Left ventricle myocardium inferior (tissue), 1 donor: ENCODE measurements at places on chromosomes 3 and 15. TPM values are rescaled to one million over a fixed set of nuclear protein-coding genes. Genes with fewer than 3 reads are reported as not detected.

- DNase-seq, result no peak
- no peaks in the 10 kb centered on the region for H3K36me3 ChIP-seq
- no peaks in the 10 kb centered on the region for H3K27me3 ChIP-seq
- H3K4me3 ChIP-seq, result peak overlapping the region; percentile 98
- H3K27ac ChIP-seq, result peak overlapping the region; percentile 98
- peaks cover 34% of the 10 kb centered on the region for H3K4me1 ChIP-seq
Measured at GRCh38 chr3:32500880-32501782, 1.5 kb downstream of the CMTM6 start.

DNA sequence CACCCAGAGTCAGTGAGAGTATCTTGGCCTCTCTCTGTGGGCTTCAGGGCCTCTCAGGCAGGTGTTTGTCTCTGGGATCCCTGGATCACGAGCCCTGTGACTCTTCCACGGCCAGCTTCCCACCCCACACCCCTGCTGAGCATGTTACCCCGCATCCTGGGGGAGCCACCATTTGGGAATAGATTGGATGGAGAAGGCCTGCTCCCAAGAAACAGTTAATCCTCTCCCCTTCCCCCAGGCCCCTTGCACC is 15.5 kb upstream of the SRP14 start:
- H3K27ac ChIP-seq, result no peak overlapping the region
- no peak overlapping the region for H3K4me3 ChIP-seq
- H3K36me3 ChIP-seq, result peaks cover 12% of the 10 kb centered on the region
- peaks cover 43% of the 10 kb centered on the region for H3K4me1 ChIP-seq
- no peak for DNase-seq

- H3K36me3 ChIP-seq, result no peaks in the 10 kb centered on the region
- peaks cover 4% of the 10 kb centered on the region for H3K4me1 ChIP-seq
- no peak for DNase-seq
Measured at GRCh38 chr3:4906107-4906621, 73.1 kb upstream of the BHLHE40 start.

Gene SLC15A2
- 4.6 TPM for total RNA-seq

Gene PRICKLE2
- total RNA-seq, result 8.7 TPM

GRCh38 chr3:177426878-177427495 is 229.7 kb upstream of the TBL1XR1 start:
- no peaks in the 10 kb centered on the region for H3K36me3 ChIP-seq
- H3K4me1 ChIP-seq, result peaks cover 5% of the 10 kb centered on the region
- no peak for DNase-seq
- H3K27ac ChIP-seq, result no peak overlapping the region
- no peaks in the 10 kb centered on the region for H3K27me3 ChIP-seq
- no peak overlapping the region for H3K4me3 ChIP-seq

Gene UQCRC1
- total RNA-seq, result 1,000 TPM

DNA sequence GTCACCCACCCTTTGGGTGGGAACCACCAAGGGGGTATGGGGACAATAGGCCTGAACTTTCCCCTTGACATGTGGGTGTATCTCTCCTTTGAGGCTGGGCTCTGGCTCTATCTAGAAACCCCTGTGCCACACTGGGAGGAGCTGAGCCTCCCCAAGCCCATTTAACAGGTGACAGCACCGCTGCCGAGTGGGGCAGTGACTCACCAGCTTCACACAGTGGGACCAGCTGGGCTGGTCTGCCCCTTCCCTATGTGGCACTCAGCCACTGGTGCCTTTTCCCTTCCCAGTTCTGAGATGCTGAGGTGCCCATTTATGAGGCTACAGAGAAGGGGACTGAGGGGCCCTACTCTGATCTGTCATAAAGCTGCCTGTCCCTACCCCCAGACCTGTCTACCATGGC is 5.1 kb downstream of the PSTPIP1 start:
- no peak overlapping the region for H3K27ac ChIP-seq
- peaks cover 18% of the 10 kb centered on the region for H3K4me1 ChIP-seq
- DNase-seq, result no peak
- H3K27me3 ChIP-seq, result no peaks in the 10 kb centered on the region
- H3K4me3 ChIP-seq, result no peak overlapping the region

- DNase-seq, result no peak
- no peak overlapping the region for H3K27ac ChIP-seq
- peaks cover 69% of the 10 kb centered on the region for H3K36me3 ChIP-seq
- H3K4me3 ChIP-seq, result no peak overlapping the region
- no peaks in the 10 kb centered on the region for H3K27me3 ChIP-seq
Measured at GRCh38 chr15:98941595-98942255, 65.9 kb downstream of the PGPEP1L start.

GRCh38 chr15:65996901-65997300 is 127.6 kb downstream of the RAB11A start:
- H3K4me1 ChIP-seq, result no peaks in the 10 kb centered on the region
- no peak for DNase-seq
- H3K27me3 ChIP-seq, result peaks cover 96% of the 10 kb centered on the region
- no peaks in the 10 kb centered on the region for H3K36me3 ChIP-seq

DNA sequence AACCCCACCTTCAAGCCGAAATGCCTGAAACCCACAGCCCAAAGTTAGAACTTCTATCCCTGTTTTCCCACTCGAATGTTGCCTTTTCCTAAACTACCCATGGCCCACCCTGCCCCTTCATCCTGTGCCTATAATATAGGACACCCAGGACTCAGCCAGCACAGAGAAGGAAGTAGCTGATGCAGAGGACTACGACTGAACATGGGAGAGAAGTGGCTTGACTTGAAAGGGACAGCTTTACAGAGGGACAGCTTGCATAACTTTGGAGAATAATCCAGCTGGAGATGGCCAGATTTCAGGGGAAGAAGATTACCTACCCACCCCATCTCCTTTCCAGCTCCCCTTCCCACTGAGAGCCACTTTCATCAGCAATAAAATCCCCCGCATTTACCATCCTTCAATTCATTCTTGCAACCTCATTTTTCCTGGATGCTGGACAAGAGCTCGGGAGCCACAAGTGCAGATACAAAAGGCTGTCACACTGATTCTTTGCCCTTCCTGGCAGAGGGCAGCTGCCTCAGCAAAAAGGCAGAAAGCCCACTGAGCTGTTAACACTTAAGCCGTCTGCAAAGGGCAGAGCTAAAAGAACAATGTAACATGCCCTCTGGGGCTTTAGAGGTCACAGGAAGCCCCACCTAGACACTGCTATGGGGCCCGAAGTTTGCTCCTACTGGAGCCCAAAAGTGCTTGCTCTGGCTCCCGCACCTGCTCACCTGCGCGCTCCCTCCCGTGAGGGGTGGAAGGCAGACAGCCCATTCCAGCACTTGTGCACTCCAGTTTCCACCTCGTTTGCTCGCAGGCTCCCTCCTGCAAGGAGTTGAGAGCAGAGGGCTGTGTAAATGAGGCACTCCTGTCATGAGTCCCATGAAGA is 224.0 kb downstream of the TBC1D5 start:
- no peaks in the 10 kb centered on the region for H3K36me3 ChIP-seq
- peaks cover 36% of the 10 kb centered on the region for H3K4me1 ChIP-seq
- peak overlapping the region; percentile 13 for H3K4me3 ChIP-seq
- no peaks in the 10 kb centered on the region for H3K27me3 ChIP-seq
- H3K27ac ChIP-seq, result peak overlapping the region; percentile 62
- DNase-seq, result no peak

DNA sequence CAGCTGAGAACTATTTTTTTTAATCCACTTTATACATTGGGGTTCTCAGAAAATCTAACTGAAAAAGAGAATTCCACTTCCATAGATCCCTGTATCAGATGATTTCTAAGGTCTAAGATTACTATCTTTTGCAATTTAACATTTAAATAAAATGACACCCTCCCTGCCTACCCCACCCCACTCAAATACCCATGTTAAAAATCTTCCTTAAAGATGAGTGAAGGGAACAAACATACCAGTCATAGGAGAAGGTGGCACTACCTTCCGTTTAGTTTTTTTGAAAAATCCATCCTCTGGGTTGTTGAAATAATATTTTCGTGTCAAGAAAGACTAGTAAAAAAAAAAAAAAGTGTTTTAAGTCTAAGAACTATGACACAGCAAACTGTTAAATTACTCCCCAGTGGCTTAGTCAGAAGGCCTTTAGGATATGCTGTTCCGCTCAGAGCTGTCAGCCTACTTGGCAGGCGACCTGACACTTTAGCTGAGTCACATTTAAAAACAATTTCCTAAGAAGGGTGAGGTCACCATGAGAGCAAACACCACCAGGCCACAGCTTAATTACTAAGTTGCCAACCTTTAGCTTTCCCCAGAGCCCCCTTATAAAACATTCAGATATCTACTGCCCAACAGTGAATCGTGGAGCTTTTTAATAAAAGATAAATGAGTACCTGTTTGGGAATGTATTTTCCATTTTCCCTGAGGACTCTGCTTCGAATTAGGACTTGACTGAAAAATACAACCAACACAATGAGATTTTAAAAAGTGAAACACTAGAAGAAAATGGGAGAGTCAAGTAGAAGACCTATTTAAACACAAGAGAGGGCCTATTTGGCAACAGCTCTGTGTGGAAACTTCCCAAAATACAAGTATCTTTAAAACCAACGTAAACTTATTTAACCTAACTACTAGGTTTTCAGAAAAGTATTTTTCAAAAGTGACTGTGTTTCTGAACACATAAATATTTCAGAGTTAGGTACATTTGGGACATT is 9.6 kb downstream of the EMC3 start:
- peaks cover 60% of the 10 kb centered on the region for H3K36me3 ChIP-seq
- H3K27me3 ChIP-seq, result no peaks in the 10 kb centered on the region
- H3K4me3 ChIP-seq, result peak overlapping the region; percentile 60
- H3K27ac ChIP-seq, result peak overlapping the region; percentile 78
- H3K4me1 ChIP-seq, result peaks cover 47% of the 10 kb centered on the region

GRCh38 chr15:93235269-93235668 is 146.3 kb upstream of the RGMA start:
- H3K4me3 ChIP-seq, result no peak overlapping the region
- H3K36me3 ChIP-seq, result no peaks in the 10 kb centered on the region
- DNase-seq, result no peak
- no peaks in the 10 kb centered on the region for H3K4me1 ChIP-seq
- no peaks in the 10 kb centered on the region for H3K27me3 ChIP-seq

DNA sequence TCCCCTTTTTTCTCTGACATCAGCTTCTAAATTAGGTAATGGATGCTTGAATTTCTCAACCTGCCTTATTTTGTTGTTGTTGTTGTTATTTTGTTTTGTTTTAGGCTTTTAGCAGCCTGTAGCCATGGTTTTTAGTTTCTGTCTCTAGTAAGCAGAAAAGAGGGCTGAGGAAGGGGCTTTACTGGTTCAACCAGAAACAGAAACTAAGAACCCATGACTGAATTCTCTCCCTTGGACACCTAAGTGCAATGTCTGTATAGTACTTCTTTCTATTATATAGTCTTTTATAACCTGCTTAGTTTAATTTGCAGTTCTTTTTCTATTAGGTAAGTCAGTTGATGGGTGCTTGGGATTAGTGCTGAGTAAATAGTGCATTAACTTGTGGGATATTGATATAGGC is 129.0 kb downstream of the BBX start:
- H3K36me3 ChIP-seq, result peaks cover 11% of the 10 kb centered on the region
- DNase-seq, result no peak
- no peak overlapping the region for H3K4me3 ChIP-seq
- H3K4me1 ChIP-seq, result peaks cover 4% of the 10 kb centered on the region

DNA sequence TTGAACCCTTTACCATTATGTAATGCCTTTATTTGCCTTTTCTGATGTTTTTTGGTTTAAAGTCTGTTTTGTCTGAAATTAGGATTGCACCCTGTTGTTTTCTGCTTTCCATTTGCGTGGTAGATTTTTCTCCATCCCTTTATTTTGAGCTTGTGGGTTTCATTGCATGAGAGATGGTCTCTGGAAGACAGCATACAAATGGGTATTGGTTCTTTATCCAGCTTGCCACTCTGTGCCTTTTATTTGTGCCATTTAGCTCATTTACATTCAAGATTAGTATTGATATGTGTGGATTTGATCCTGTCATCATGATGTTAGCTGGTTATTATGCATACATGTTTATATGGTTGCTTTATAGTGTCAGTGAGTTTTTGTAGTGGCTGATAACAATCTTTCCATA is 318.7 kb upstream of the PPP2R3A start:
- peaks cover 17% of the 10 kb centered on the region for H3K27me3 ChIP-seq
- no peak overlapping the region for H3K27ac ChIP-seq
- no peak overlapping the region for H3K4me3 ChIP-seq

DNA sequence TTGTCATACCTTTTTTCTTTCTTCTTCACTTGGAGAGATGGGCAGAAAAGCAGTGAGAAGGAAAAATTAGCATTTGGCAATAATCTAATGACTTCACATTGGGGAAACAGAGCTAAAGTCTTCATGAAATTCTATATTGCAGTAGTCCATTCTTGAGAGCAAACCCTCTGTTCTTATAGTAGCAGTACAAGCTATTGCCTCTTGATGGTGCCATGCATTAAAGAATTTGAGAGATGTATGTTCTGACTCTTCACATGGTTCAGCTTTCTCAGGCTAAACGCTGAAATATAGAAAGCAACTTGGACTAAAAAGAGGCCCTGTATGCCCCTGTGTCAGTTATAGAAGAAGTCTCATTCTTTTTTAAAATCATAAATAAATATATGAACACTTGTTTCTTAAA is 36.0 kb downstream of the PHLDB2 start:
- no peaks in the 10 kb centered on the region for H3K27me3 ChIP-seq
- no peak for DNase-seq
- H3K36me3 ChIP-seq, result peaks cover 12% of the 10 kb centered on the region

- no peak overlapping the region for H3K4me3 ChIP-seq
- no peak overlapping the region for H3K27ac ChIP-seq
- H3K27me3 ChIP-seq, result no peaks in the 10 kb centered on the region
- no peaks in the 10 kb centered on the region for H3K36me3 ChIP-seq
- H3K4me1 ChIP-seq, result peaks cover 13% of the 10 kb centered on the region
Measured at GRCh38 chr15:47711655-47712054, 5.7 kb upstream of the SEMA6D start.

GRCh38 chr3:25818335-25818734 is 28.4 kb downstream of the OXSM start:
- no peaks in the 10 kb centered on the region for H3K4me1 ChIP-seq
- no peak overlapping the region for H3K27ac ChIP-seq
- H3K4me3 ChIP-seq, result no peak overlapping the region
- no peak for DNase-seq
- H3K36me3 ChIP-seq, result no peaks in the 10 kb centered on the region

Gene SLC22A14
- not detected for total RNA-seq

- H3K4me1 ChIP-seq, result no peaks in the 10 kb centered on the region
- H3K27me3 ChIP-seq, result no peaks in the 10 kb centered on the region
- no peak for DNase-seq
- no peaks in the 10 kb centered on the region for H3K36me3 ChIP-seq
- H3K27ac ChIP-seq, result no peak overlapping the region
Measured at GRCh38 chr3:133711013-133711412, 35.2 kb upstream of the TF start.

- H3K4me1 ChIP-seq, result peaks cover 83% of the 10 kb centered on the region
- H3K36me3 ChIP-seq, result peaks cover 14% of the 10 kb centered on the region
- no peak for DNase-seq
- H3K27me3 ChIP-seq, result no peaks in the 10 kb centered on the region
Measured at GRCh38 chr3:171643681-171644080, 166.6 kb downstream of the PLD1 start.

Gene CORO2B
- total RNA-seq, result 5.0 TPM
